ENCODE measurements at places on chromosomes 4 and X. TPM values are rescaled to one million over a fixed set of nuclear protein-coding genes. Genes with fewer than 3 reads are reported as not detected.

CSAG1 gene
- total RNA-seq = not detected

FRMD7 gene
- 0.21 TPM for total RNA-seq

SLC30A9 gene
- total RNA-seq = 68.0 TPM

MAP3K15 gene
- 2.0 TPM for total RNA-seq

GSPT2 gene
- total RNA-seq = 22.2 TPM

PPP4R3C gene
- total RNA-seq = not detected

EVC2 gene
- total RNA-seq = 7.2 TPM

SLC10A7 gene
- total RNA-seq = 10.7 TPM

SEPSECS gene
- 9.3 TPM for total RNA-seq

TCEAL4 gene
- total RNA-seq = 46.5 TPM

FGG gene
- not detected for total RNA-seq

GAGE12F gene
- total RNA-seq = not detected

GAGE13 gene
- total RNA-seq = not detected

EMCN gene
- not detected for total RNA-seq

OPHN1 gene
- 9.4 TPM for total RNA-seq

RBMXL3 gene
- not detected for total RNA-seq

PUDP gene
- total RNA-seq = 75.0 TPM

STPG2 gene
- 0.23 TPM for total RNA-seq

GPRIN3 gene
- 0.70 TPM for total RNA-seq

TMPRSS11B gene
- total RNA-seq = not detected

GLRA3 gene
- total RNA-seq = not detected

CD99L2 gene
- 40.1 TPM for total RNA-seq

SSX2 gene
- not detected for total RNA-seq

RPS6KA6 gene
- 7.8 TPM for total RNA-seq

DUX4 gene
- not detected for total RNA-seq

PRRG1 gene
- 8.0 TPM for total RNA-seq

KDM5C gene
- 94.9 TPM for total RNA-seq

PLXNA3 gene
- 74.1 TPM for total RNA-seq

CD40LG gene
- total RNA-seq = not detected

MAGEB17 gene
- total RNA-seq = not detected

Measured in neural crest cell (in vitro differentiated cells).